Keratinocyte (primary cell): ENCODE measurements at places on chromosomes 13 and 19. TPM values are rescaled to one million over a fixed set of nuclear protein-coding genes. Genes with fewer than 3 reads are reported as not detected.

The CDX2 gene
- not detected in 3 replicates for polyA plus RNA-seq

The ONECUT3 gene
- polyA plus RNA-seq: under 0.01 to 0.01 TPM in 2 of 3 replicates, not detected in the other

DNA sequence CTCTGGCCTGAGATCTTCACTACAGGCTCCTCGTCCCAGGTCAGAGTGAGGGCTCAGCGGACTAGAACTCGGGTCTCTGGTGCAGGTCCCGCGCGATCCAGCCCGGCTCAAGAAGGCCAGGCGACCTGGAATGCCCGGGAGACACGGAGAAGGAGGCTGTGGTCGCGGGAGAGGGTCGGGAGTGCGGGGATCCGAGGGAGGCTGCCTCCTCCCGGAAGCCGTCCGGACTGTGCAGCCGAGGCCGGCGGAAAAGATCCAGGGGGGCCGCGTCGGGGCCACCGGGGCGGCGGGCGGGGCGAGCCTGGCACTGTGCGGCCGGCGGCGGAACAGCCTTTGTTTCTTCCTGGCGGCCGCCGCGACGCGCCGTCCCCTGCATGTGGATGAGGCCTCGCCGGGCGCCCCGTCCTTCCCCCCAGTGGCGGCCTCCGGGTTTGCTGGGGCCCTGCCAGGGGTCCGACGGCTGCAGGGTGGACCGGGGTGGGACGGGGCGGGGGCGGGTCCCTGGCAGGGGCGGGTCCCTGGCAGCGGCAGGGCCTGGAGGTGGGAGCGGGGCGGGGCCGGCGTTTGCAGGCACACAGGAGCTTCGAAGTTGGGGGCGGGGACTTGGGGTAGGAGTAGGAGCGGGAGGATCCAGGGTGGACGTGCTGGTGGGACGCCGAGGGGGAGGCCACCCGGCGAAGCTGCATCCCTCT lies 1.0 kb upstream of the SLC7A10 start:
- no peak for DNase-seq
- no peaks in the 10 kb centered on the region for H3K36me3 ChIP-seq
- no peaks in the 10 kb centered on the region for H3K4me1 ChIP-seq

The PEAK3 gene
- polyA plus RNA-seq: not detected in 3 replicates

DNA sequence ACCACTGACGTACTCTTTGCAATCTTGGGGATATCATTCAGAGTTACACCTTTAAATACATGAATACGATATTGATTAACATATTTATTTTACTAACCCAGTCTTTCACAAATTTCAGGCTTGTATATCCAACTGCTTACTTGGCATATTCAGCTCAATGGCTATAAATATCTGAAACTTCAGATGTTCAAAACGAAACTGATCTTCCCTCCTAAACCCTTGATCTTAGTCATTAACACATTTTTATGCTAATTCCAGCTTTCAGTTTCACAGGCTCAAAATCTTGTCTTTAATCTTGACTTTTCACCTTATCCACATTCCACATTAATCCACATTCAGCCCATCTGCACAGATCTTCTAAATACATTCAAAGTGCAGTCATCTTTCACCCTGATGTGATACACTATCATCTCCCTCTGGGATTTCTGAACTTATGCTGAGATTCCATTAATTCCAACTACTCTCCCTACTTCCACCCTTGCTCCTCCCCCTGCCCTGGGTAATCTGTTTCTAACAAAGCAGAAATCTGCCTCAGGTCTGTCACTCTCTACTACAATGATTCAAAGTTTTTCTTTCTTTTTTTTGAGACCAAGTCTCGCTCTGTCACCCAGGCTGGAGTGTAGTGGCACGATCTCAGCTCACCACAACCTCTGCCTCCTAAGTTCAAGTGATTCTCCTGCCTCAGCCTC lies 387.2 kb downstream of the GPC5 start:
- DNase-seq: no peak
- no peaks in the 10 kb centered on the region for H3K4me1 ChIP-seq
- no peak overlapping the region for H3K27ac ChIP-seq
- H3K27me3 ChIP-seq: no peaks in the 10 kb centered on the region
- H3K36me3 ChIP-seq: no peaks in the 10 kb centered on the region

The SIPA1L3 gene
- 8.0 to 17.4 TPM (median 9.5 TPM) in 3 replicates for polyA plus RNA-seq

DNA sequence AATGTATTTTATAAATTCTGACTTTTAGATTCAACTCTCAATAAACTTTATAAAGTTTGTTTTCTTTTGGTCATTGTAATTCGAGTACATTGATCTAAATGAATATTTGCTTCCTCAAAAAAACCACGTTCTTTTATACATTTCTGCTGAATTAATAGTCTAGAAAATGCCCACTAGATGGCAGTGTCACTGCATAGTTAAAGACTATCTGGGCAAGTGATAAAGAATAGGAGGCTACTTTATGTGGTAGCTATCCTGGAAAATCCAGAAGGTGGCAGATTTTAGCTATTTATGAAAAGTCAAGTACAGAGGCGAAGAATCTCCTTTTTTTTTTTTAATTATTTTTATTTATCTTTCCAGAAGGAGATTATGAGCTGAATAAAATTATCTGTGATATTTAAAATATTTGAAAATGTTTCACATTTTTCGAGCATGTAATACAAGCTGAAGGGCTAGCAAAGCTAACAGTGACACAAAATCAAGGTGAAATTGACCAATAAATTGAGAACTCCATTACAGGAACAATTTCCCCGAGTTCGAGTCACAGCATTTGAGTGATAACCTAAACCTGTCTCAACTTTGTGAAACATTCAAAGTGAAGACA lies 221.8 kb downstream of the OLFM4 start:
- H3K4me3 ChIP-seq: no peak overlapping the region
- no peaks in the 10 kb centered on the region for H3K4me1 ChIP-seq
- H3K36me3 ChIP-seq: no peaks in the 10 kb centered on the region
